ENCODE measurements at places on chromosomes 12 and 14.
A peak's percentile ranks its signal among the peaks of the same experiment; 100 is the strongest.

GRCh38 chr14:105394714-105395537 is 3.4 kb upstream of the TEX22 start:
- no peak for DNase-seq

- DNase-seq: no peak
Observed at GRCh38 chr12:122123761-122124145, 45.2 kb downstream of the MLXIP start.

- DNase-seq: no peak
Observed at GRCh38 chr12:112340230-112340629, 42.0 kb downstream of the HECTD4 start.

DNA sequence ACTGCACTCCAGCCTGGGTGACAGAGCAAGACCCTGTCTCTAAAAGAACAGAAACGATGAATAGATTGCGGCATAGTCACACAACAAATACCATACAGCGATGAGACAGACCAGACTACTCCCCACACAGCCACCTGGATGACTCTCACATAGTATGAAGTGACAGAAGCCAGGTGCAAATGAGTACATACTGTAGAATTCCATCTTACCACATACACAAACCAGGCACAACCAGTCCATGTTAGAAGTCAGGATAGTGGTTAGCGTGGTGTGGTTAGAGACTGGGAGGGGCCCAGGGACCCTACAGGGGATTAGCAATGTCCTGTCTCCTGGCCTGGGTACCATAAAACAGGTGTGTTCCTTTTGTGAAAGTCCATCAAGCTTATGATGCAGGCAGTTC is 53.8 kb downstream of the FAM222A start:
- DNase-seq: no peak

DNA sequence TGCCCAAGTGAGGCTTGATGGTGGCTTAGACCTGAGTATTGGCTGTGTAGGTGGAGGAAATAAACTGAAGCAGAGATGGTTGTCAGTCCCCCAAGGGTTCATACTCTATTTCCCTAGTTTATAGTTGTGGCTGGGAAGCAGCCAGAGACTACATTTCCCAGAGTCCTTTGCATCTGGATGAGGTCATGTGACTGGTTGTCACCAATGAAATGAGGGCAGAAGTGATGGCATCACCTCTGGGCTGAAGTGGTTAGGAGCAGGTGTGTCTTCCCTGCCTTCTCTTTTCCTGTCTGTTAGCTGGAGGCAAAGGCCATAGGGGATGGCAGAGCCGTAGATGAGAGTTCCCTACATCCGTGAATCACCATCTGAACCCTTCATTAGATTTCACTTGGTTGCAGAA is 16.3 kb upstream of the NOS1 start:
- DNase-seq: no peak

- no peak for DNase-seq
Observed at GRCh38 chr12:68910128-68910527, 22.8 kb downstream of the CPM start.

GRCh38 chr12:60693019-60693626 is 1097.3 kb downstream of the SLC16A7 start:
- no peak for DNase-seq

- no peak for DNase-seq
Observed at GRCh38 chr14:77825895-77826519, 26.1 kb downstream of the ADCK1 start.

GRCh38 chr12:118055144-118055557 is 5.8 kb downstream of the WSB2 start:
- DNase-seq: peak; percentile 43

DNA sequence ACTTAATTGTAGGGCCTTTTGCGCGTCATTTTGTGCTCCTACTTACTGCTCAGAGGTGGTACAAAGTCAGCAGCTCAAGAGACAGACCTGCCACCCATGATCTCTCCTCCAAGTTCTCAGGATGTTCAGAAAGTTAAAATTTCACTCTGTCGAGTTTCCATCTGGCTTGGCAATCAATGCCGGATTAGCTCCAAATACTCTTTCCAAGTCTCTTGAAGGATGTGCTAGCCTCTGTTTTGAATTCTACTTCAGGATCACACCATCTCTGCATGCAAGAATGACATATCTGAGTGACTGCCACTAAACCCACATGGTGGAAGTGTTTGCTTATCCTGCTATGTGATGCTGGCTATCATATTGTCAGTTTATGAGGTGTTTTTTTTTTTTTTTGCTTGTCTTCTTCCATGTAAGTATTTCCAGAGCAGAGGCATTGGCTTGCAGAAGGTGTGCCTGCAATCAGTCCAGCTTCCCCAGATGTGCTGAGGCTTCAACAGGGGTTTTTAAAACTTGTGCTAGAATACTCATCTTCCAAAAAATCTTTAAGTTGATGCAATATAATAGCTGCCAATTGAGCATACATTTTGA is 125.6 kb downstream of the RGS6 start:
- no peak for DNase-seq

DNA sequence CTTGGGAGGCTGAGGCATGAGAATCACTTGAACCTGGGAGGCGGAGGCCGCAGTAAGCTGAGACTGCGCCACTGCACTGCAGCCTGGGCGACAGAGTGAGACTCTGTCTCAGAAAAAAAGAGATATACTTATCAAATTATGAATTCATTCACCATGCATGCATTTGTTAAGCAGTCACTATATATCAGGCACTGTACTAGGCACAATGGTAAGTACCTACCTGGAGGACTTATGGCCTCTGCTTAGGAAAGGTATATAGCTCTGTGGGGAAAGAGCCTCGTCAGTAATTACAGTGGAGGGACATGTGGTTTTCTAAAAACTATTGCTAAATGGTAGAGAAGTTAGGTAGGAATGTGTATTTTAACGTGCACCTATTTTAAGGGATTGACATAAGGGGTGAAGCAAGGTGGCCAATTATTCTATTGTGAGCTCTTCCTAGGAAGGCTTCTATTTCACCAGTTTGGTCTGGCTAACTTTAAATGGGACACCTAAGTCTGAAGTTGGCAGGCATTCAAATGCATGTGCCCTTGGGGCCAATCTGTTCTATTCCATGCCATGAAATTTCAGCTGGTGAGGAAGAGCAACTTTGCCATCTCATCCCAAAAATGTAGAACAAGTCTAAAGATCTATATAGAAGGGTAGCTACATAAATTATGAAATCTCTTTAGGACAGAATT is 15.0 kb downstream of the TCP11L2 start:
- no peak for DNase-seq

- DNase-seq: no peak
Observed at GRCh38 chr12:89846473-89847055, 137.9 kb upstream of the ATP2B1 start.

GRCh38 chr12:91074851-91075250 is 17.0 kb upstream of the KERA start:
- DNase-seq: no peak

DNA sequence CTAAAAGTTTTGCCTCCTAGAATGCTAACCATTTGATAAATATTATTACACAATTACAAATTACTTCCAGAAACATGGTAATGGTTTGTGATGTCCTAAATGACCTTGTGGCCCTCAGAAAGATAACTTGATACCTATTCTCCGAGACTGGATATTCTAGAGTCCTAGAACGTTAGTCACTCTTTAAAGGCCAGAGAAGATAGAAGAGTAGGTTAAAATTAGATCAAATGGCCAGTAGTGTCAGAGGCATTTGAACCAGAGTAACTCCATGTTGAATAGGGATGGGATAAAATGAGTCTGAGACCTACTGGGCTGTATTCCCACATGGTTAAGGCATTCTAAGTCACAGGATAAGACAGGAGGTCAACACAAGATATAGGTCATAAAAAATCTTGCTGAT is 96.6 kb upstream of the ADAMTS20 start:
- DNase-seq: no peak

GRCh38 chr12:84738481-84738972 is 174.1 kb downstream of the SLC6A15 start:
- DNase-seq: no peak

DNA sequence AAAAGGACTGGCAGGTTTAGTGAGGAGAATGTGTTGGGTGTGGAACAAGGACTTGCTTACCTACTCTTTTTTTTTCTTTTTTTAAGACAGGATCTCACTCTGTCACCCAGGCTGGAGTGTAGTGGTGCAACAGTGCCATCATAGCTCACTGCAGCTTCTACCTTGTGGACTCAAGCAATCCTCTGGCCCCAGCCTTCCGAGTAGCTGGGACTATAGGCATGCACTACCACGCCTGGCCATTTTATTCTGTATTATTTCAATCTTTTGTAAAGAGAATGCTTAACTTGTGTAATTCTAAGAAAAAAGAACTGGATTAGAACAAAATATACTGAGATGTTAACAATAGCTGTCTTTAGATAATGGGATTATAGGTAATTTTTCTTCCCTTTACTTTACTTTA is 1.9 kb upstream of the VRTN start:
- no peak for DNase-seq

GRCh38 chr12:62625228-62625627 is 158.6 kb downstream of the MON2 start:
- DNase-seq: no peak

DNA sequence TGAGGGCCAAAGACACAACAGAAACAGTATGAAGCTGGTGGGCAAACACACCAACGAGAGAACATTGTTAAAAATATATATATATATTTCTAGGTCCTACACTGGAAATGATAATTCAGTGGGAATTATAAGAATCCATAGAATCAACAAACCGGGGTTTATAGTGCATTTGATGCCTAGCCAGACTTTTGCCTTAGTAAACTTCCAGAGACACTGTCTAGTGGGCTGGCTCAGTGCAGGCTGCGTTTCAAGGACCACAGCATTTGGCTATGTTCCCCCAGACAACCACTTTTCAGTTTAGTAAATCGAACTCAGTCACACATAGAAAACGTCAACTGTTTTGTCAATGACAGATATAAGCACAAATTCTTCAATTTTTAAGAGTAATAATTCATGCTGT is 41.9 kb downstream of the SLC38A4 start:
- DNase-seq: no peak

GRCh38 chr12:42677461-42677860 is 87.9 kb upstream of the PRICKLE1 start:
- no peak for DNase-seq

DNA sequence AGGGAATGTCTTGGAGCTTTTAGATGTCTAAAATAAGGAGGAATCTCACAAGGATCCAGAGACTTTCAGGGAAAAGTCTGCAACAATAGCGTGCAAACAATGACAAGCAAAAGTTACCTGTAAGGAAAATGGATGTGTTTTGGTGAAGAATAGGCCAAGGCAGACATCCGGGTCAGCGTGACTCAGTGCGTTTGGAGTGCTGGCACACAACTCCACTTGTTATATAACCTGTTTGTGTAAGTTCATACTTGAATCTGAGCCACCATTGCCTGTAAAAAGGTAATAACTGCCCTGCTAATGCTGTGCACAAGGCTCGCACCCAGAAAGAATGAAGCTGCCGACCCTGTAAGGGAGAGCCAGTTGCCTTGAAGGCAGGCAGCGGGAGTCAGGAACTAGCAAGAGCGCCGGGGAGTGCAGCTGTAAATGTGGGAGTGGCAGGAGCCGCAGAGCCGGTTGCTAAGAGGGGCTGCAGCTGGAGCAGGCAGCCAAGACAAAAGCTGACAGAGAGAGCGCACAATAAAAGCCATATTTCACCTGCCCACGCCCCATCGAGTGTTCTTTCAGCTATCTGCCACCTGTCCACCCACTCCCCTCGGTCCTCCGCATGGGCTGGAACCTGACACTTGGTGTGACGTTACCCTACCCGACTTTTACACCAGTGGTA is 638.5 kb upstream of the MIS18BP1 start:
- DNase-seq: peak; percentile 58

GRCh38 chr12:71190822-71191221 is 33.0 kb upstream of the TSPAN8 start:
- DNase-seq: no peak

DNA sequence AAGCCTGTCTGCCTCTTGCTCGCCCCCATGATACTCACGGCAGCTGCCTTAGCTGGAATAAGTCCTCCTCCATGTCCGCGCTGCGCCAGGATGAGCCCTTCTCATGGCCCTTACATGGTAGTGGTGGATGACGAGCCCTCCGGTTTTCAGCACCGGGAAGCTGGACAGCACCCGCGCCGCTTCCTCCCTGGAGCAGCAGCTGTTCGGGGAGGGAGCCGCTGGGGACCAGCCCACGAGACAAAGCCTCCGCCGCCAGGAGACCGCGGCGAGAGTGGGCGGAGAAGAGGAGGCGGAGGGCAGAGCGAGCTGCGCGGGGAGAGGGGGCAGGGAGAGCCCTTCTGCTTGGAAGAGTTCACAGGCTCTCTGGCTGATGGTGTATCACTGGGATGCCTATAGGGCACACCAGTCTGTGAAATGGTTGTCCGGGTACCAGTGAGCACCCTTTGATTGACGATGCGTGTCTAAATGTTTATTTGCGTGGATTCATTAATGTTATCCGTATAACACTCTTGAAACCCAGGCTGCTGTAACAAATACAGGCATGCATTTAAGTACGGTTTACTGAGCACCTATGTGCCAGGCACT is at the start of gene SVOP:
Gene SVOP, minus strand, starts transcription at position 273 of the 585 bp plus-strand sequence. Its CDS starts 200 bp downstream, at position 73.
- DNase-seq: peak; percentile 99

DNA sequence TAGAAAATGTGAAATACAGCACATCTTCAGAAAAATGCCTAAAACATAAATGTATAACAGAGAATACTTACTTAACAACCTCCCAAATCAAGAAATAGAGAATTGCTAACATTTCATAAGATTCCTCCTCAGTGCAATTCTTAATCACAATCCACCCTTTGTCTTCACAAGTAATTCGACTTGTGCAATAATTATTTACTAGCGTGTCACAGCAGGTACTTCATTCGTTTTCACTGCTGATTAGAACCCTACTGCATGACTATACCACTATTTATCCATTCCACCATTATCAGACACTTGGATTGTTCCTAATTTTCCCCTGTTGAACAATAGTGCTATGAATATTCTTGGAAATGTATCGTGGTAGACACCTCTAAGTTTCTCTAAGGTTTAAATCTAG is 64.9 kb upstream of the BBS10 start:
- DNase-seq: no peak

GRCh38 chr14:59247801-59248584 is 59.5 kb downstream of the DAAM1 start:
- DNase-seq: no peak

- DNase-seq: no peak
Observed at GRCh38 chr14:36901861-36902260, 240.2 kb downstream of the PAX9 start.

DNA sequence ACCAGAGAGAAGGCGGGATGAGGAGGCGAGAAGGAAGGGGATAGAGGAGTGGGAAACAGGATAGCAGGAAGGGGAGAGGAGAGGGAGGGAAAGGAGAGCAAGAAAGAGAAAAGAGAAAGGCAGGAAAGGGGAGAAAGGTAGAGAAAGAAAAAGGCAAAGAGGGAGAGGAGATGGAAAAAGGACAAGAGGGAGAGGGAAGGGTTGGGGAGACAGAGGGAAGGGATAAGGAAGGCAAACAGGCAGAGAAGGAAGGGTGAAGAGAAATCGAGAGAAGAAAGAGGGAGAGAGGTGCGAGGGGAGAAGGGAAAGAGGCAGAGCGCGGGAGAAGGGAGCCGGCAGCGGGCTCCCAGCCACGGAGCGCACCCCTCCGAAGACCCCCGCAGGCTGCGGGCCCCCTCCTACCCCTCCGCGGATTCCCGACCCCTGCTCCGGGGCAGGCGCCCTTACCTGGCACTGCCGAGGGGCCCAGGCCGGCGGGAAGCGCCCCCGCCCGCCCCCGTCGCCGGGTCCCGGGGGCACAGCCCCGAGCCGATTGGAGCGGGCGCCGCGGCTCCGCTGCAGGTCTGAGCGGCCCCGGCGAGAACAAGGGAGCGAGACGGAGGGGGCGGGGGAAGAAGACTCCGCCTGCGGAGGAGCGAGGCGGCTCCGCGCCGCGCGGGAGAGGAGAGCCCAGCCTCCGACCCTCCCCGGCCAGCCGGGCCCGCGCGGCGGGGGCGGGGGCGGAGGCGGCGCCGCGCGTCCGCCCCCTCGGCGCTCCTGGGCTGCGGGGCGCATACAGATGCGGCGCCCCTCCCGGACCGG is at the start of gene CDH24:
Gene CDH24, minus strand, starts transcription at position 565 of the 801 bp plus-strand sequence. CDS start 1,787 bp downstream, outside the sequence.
- DNase-seq: peak; percentile 86

All from nephron progenitor cell (in vitro differentiated cells).